ENCODE measurements at places on chromosomes 2 and 18. TPM values are rescaled to one million over a fixed set of nuclear protein-coding genes. Genes with fewer than 3 reads are reported as not detected.

Gene TEX51
- polyA plus RNA-seq: not detected

Gene KYNU
- 4.3 TPM for polyA plus RNA-seq

Gene IL36A
- polyA plus RNA-seq: not detected

Gene TUBB8B
- not detected for polyA plus RNA-seq

Gene GLS
- 20.5 TPM for polyA plus RNA-seq

Gene EFR3B
- polyA plus RNA-seq: not detected

Gene NPPC
- 0.33 TPM for polyA plus RNA-seq

Gene DYSF
- 5.0 TPM for polyA plus RNA-seq

Gene EVX2
- polyA plus RNA-seq: not detected

Gene TDRD15
- not detected for polyA plus RNA-seq

Gene ADGRF3
- 0.39 TPM for polyA plus RNA-seq

Gene SRD5A2
- not detected for polyA plus RNA-seq

Gene TMEM17
- polyA plus RNA-seq: 0.11 TPM

Gene AOX1
- polyA plus RNA-seq: not detected

Gene SOWAHC
- not detected for polyA plus RNA-seq

Gene ZC3H6
- 2.4 TPM for polyA plus RNA-seq

Gene PPP3R1
- polyA plus RNA-seq: 7.1 TPM

Gene MSTN
- polyA plus RNA-seq: not detected

Gene SATB2
- polyA plus RNA-seq: 0.07 TPM

Gene FEV
- not detected for polyA plus RNA-seq

Gene GDF7
- polyA plus RNA-seq: not detected

Gene RNU2-63P
- polyA plus RNA-seq: not detected

Gene HSBP1L1
- 11.8 TPM for polyA plus RNA-seq

Gene KLHL41
- polyA plus RNA-seq: not detected

Gene SKOR2
- polyA plus RNA-seq: not detected

Gene GCG
- polyA plus RNA-seq: not detected

Gene PID1
- 2.8 TPM for polyA plus RNA-seq

Gene AAK1
- polyA plus RNA-seq: 23.1 TPM

Gene DNAJC5G
- polyA plus RNA-seq: not detected

Gene STARD6
- not detected for polyA plus RNA-seq

Gene CERKL
- 15.8 TPM for polyA plus RNA-seq

Gene NRP2
- not detected for polyA plus RNA-seq

Gene MROH2A
- not detected for polyA plus RNA-seq

Gene POMC
- 15.7 TPM for polyA plus RNA-seq
